ENCODE measurements at places on chromosomes 2 and 18.

DNA sequence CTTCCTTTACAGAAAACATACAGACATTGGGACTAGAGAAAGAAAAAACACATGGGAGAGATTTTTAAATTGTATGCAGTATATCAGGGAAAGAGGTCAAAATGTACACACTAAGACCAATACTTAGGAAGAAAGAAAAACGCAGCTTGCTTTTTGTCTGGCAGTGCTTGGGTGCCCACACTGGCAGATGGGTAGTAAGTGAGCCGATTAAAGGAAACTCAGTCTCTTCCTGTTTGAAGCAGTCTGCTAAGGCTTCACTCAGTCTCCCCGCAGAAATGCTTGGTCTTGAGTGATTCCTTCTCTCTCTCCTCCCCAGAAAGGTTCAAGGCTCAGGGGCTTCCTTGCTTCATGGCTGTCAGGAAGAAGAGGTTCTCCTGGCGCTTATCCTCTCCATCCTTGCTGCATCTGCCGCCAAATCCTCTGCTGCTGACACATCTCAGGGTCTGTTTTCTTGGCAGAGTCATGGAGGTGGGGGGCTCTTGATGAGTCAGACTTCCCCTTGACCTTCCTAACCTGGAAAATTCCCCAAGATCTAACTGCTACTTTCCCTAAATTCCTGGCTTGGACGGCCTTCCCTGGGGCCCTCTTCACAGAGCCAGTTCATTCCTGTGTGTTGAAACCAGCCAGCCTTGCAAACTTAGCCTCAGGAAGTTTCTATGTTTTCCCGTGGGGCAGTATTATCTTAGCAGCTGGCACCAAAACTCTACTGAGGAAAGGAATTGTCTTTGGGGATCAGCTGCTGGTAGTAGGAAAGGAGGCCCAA is 10.5 kb upstream of the TMSB10 start:
- H3K27me3 ChIP-seq = no peaks in the 10 kb centered on the region
- no peak overlapping the region for H3K27ac ChIP-seq
- DNase-seq = no peak
- no peaks in the 10 kb centered on the region for H3K36me3 ChIP-seq
- no peaks in the 10 kb centered on the region for H3K4me1 ChIP-seq
- no peak overlapping the region for H3K4me3 ChIP-seq

GRCh38 chr2:12684471-12684936 is 32.2 kb upstream of the TRIB2 start:
- no peak overlapping the region for H3K4me3 ChIP-seq
- no peak for DNase-seq
- peaks cover 18% of the 10 kb centered on the region for H3K4me1 ChIP-seq
- no peaks in the 10 kb centered on the region for H3K36me3 ChIP-seq
- H3K27ac ChIP-seq = peak overlapping the region; percentile 50

DNA sequence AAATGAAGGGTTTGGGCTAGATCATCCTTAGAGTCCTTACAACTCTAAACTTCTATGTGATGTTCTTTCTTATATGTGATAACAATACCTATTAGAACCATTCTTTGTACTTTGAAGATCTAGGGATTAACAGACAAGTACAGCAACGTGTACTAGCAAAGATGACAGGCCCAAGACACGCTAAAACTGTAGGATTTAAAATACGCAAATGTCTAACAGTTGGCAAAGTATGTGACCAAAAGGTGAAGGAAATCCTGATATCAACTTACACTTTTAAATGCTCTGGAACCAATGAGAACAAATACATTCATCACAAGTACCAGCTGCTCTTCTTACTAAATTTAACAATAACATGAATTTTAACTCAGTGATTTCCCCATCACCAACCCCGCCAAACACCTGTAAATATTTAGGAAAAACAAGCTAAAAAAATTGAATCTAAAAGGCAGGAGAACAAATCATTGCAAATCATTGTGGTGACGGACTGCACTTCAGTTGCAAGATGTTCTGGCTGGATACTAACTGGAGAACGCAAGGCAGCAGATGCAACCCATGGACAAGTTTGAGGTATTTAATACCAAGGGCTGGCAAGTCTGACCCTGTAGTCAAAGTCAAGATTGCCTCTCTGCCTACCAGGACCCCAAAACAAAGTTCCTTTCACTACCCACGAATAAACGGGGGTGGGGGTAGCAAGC is 1.4 kb downstream of the ANKRD44 start:
- DNase-seq = no peak
- peak overlapping the region; percentile 80 for H3K4me3 ChIP-seq
- H3K27ac ChIP-seq = peak overlapping the region; percentile 79

DNA sequence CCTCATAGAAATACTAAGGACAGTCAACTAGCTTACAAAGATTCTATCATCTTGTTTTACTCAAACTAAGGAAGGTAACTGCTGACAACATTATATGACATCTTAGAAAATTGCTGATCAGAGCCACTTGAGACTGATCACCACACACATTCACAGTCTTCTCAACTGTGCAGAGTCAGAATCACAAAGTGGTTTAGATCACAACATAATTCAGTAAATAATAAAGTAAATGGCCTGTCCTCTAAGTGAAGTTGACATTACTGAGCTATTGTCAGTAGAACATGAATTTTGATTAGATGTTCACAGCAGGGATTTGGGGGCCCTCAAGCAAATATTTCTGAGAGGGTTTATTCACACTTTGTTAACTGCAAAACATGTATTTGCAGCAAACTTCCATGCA is 28.5 kb downstream of the NOL4 start:
- H3K27ac ChIP-seq = no peak overlapping the region
- H3K4me3 ChIP-seq = no peak overlapping the region
- no peak for DNase-seq

- H3K27me3 ChIP-seq = no peaks in the 10 kb centered on the region
- H3K27ac ChIP-seq = no peak overlapping the region
- H3K4me3 ChIP-seq = no peak overlapping the region
- no peaks in the 10 kb centered on the region for H3K36me3 ChIP-seq
Measured at GRCh38 chr2:201656102-201656501, 12.8 kb upstream of the TMEM237 start.

GRCh38 chr18:79524181-79525078 is 128.7 kb downstream of the NFATC1 start:
- H3K36me3 ChIP-seq = peaks cover 17% of the 10 kb centered on the region
- no peaks in the 10 kb centered on the region for H3K27me3 ChIP-seq
- H3K4me3 ChIP-seq = no peak overlapping the region
- H3K27ac ChIP-seq = no peak overlapping the region

DNA sequence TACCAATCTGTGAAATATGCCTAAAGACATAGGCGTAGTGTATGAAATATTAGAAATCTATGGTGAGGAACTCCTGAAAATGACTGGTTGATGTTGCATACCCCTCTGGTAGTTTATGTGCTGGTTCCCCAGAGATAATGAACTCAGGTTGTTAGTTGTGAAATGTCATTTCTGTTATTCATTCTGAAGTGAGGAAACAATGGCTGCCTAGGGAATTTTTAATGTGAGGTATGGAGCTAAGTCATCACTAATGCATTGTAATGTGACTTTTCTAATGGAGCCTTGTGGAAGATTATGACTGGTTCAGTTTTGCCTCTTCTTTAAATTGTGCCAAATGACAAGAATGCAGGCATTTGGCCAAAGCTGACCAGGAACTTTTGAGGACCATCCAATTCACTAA is 61.6 kb upstream of the RAB27B start:
- H3K4me3 ChIP-seq = no peak overlapping the region
- no peak for DNase-seq
- no peak overlapping the region for H3K27ac ChIP-seq
- H3K4me1 ChIP-seq = no peaks in the 10 kb centered on the region
- H3K36me3 ChIP-seq = no peaks in the 10 kb centered on the region

DNA sequence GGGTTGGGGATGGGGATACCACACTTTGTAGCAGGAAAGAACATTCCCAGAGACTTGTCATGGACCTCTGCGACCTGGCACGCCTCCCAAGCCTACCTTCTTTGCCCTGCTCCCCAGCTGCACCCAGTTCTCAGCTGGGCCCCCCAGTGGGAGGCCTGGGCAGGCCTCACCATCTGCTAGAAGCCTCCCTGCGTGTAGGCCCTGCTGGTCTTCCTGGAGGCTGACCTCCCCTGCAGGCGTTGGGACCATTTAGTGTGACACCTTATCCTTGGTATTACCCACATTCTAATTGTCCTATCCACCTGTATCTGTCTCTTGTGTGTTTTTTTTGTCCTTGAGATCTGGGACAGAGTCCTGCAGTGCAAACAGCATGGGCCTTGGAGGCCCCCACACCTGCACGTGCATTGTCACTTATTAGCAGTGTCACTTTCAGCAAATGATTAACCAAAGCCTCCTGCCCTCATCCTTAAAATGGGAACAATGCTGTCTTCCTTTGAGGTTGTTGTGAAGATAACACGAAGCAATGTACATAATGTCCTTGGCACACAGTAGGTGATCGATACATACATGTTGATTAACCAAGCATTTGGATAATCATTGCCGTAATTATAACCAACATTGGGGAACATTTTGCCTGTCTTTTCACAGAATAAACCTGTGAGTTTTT is 77.2 kb downstream of the LIPG start:
- DNase-seq = no peak
- H3K4me1 ChIP-seq = no peaks in the 10 kb centered on the region
- H3K4me3 ChIP-seq = no peak overlapping the region
- no peak overlapping the region for H3K27ac ChIP-seq
- H3K36me3 ChIP-seq = no peaks in the 10 kb centered on the region

- DNase-seq = no peak
- H3K4me1 ChIP-seq = peaks cover 5% of the 10 kb centered on the region
- no peak overlapping the region for H3K27ac ChIP-seq
- H3K36me3 ChIP-seq = no peaks in the 10 kb centered on the region
- H3K4me3 ChIP-seq = no peak overlapping the region
Measured at GRCh38 chr18:76388891-76389423, 106.1 kb downstream of the ZNF516 start.

GRCh38 chr18:11689669-11690565 is 853 bp downstream of the GNAL start:
- H3K4me3 ChIP-seq = peak overlapping the region; percentile 78
- H3K4me1 ChIP-seq = no peaks in the 10 kb centered on the region

DNA sequence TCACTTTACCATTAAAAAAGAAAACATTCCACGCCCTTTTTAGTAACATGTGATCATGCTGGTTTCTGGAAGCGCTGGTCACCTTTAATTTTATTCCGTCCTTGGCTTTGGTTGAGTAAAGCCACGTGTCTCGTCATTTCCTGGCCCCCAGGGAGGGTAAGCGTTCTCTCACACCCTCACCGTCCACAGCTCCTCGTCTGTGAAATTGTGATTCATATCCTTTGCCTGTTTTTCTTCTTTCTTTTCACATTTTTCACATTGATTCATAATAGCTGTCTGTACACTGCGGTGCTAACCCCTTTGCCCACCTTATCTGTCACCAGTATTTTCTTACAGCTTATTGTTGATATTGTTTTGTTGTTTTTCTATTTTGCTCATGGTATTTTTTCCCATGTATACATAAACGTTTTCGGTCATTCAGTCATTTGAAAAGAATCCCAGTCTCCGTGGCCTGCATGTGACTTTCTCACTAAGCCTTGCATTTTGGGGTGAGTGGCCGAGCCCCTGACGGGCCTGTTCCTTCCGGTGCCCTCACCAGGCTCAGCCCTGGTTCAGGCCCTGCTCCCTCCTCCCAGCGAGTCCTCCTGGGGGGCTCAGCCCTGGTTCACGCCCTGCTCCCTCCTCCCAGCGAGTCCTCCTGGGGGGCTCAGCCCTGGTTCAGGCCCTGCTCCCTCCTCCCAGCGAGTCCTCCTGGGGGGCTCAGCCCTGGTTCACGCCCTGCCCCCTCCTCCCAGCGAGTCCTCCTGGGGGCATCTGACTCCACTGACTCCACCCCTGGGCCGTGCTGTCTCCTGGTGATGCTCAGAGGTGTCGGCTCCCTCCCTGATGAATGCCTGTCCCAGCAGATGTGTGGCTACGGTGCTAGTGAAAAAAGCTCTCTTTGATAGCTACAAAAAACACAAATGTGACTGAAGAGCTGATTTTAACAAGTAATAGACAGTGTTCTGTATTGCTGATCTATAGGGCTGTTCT is 249.7 kb upstream of the PXDN start:
- no peak overlapping the region for H3K4me3 ChIP-seq
- no peaks in the 10 kb centered on the region for H3K4me1 ChIP-seq
- no peaks in the 10 kb centered on the region for H3K36me3 ChIP-seq
- DNase-seq = no peak

DNA sequence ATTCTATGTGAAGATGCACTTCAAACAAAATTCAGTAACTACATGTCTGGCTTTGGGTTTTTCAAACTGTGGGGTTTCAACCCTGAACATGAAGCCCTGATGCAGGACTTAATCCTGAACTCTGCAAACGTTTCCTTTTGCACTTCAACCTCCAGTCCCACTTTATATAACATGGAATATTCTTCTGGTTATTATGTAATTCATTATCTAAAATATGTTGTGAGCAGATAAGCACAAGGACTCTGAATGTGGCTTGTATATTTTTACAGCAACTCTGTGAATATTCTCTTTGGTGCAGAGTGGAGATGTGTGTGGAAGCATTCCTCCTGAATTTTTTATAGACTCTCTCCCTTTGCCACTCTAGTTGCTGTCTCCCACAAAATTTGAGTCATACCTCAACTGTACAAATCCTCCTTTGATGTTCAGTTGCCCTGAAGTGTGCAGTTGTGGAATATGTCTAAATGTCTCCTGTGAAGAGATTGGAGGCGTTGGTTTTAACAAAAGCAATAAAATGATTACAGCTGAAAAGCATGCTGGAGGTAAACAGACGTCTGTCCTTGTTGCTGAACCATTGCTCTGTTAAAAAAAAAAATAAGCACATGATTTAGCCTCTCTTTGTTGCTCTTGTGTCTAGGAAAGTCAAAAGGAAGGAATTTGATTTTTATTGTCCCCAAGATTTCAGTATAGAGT is 205.1 kb upstream of the NRP2 start:
- no peaks in the 10 kb centered on the region for H3K36me3 ChIP-seq
- no peak overlapping the region for H3K27ac ChIP-seq
- no peak for DNase-seq
- H3K4me1 ChIP-seq = no peaks in the 10 kb centered on the region

DNA sequence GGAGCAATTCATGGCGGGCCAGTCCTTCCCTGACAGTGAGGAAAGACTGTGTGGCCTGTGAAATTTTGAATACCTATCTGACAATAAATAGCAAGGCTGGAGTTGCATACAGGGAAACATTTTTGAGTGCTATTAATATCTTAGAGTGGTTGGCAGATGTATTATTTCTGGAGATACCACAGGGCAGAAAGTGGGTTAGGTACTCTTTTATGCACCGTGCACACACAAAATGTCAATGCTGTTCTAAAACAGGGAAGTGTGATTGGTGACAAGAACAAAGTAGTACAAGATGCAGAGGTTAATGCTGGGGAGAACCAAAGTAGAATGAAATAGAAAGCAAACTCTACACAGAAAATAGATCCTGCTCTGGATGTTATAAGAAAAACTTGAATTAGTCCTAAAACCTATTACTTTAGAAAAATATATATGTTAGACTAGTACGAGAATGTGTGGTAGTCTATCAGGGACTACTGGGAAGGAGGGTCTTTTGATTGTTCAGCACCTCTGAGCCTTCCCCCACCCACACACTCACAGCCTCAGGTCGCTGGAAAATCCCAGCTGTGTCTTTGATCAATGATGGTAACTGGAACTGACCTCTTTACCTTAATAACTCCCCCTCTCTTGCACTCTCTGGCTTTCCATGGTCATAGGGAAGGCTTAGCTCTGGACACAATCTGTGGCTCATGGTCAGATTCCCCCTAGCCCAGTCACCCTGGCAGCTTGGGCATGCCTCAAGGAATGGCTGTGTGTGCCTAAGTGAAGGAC is 58.2 kb downstream of the SERPINB8 start:
- no peak for DNase-seq
- H3K4me3 ChIP-seq = no peak overlapping the region
- H3K27ac ChIP-seq = no peak overlapping the region
- no peaks in the 10 kb centered on the region for H3K4me1 ChIP-seq
- no peaks in the 10 kb centered on the region for H3K36me3 ChIP-seq

- H3K4me3 ChIP-seq = no peak overlapping the region
- no peak overlapping the region for H3K27ac ChIP-seq
- no peaks in the 10 kb centered on the region for H3K36me3 ChIP-seq
- no peaks in the 10 kb centered on the region for H3K4me1 ChIP-seq
- H3K27me3 ChIP-seq = no peaks in the 10 kb centered on the region
- DNase-seq = no peak
Measured at GRCh38 chr2:129768036-129768386, 211.5 kb upstream of the RAB6C start.
